Activated naive CD4-positive, alpha-beta T cell (primary cell): ENCODE measurements at places on chromosomes 4 and X.
A peak's percentile ranks its signal among the peaks of the same experiment; 100 is the strongest.

- DNase-seq: no peak
Measured at GRCh38 chr4:181007751-181008150, 1235.5 kb upstream of the TENM3 start.

DNA sequence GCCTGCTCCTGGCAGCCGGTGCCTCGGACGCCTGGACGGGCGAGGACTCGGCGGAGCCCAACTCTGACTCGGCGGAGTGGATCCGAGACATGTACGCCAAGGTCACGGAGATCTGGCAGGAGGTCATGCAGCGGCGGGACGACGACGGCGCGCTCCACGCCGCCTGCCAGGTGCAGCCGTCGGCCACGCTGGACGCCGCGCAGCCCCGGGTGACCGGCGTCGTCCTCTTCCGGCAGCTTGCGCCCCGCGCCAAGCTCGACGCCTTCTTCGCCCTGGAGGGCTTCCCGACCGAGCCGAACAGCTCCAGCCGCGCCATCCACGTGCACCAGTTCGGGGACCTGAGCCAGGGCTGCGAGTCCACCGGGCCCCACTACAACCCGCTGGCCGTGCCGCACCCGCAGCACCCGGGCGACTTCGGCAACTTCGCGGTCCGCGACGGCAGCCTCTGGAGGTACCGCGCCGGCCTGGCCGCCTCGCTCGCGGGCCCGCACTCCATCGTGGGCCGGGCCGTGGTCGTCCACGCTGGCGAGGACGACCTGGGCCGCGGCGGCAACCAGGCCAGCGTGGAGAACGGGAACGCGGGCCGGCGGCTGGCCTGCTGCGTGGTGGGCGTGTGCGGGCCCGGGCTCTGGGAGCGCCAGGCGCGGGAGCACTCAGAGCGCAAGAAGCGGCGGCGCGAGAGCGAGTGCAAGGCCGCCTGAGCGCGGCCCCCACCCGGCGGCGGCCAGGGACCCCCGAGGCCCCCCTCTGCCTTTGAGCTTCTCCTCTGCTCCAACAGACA lies 4.4 kb downstream of the SOD3 start:
- no peak for DNase-seq

GRCh38 chrX:136823175-136823574 lies 42.4 kb upstream of the ARHGEF6 start:
- DNase-seq: no peak

DNA sequence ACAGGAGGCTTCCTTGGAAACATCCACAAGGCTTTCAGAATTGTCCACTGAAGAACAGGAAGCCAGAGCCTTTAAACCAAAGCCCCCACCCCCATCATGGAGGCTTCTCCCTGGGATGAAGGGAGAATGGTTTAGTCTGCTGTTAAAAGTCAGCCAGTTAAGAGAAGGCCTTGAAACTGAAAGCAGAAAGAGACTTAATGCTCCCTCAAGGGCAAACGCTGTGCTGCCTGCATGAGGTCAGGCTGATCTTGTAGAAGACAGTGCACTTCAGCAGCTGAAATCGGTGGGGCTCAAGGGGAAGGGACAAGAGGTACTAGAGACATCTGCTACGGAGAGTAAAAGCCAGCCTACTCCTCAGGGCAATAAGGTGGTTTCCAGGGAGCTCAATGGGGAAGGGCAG lies 69.0 kb downstream of the HPRT1 start:
- DNase-seq: no peak

DNA sequence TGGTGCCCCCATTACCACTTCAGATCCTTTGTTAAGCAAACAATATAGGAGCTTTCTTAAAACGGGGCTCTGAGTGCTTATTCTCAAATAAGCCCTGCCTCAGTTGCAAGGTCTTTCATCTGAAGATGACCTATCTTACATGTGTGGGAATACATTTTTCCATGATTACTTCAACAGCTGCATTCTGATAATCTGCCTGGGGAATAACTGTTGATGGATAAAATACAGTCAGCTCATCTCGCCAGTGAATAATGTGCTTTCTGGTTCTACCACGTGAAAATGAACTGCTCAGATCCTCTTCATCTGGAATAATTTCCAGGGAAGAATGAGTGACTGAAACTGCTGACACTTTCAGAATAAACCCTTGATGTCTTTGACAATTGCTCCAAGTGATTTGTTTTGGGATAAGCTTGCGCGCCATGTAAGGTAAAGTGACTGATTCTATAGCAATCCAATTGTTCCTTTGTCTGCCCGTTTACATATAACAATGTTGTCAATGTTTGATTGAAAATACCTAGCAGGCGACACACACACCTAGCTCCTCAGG lies 161.3 kb downstream of the RTL9 start:
- DNase-seq: no peak

DNA sequence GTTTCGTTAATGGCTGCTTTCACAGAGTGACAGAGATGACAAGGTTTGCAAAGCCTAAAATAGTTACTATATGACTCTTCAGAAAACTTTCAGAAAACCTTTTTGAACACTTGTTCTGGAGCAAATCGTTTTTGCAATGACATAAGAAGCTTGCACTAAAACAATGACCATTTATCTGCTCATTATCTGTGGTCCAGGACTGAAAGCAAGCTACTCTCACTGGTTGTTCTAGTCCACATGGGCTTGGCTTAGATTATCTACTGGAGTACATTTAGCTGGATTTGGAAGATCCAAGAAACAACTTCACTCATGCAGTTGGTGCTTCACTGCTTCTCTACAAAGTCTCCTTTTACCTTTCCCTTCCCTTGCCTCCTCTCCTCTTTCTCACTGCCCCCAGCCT lies 1836.4 kb upstream of the AGA start:
- DNase-seq: no peak

- DNase-seq: no peak
Measured at GRCh38 chrX:41036668-41037326, 48.4 kb upstream of the USP9X start.

- no peak for DNase-seq
Measured at GRCh38 chr4:159232465-159233106, 129.7 kb downstream of the RAPGEF2 start.

- DNase-seq: no peak
Measured at GRCh38 chr4:124181039-124181438, 531.5 kb downstream of the ANKRD50 start.

GRCh38 chrX:20530406-20530921 lies 263.8 kb upstream of the RPS6KA3 start:
- DNase-seq: peak; percentile 6

- DNase-seq: no peak
Measured at GRCh38 chr4:19514276-19515070, 737.2 kb upstream of the SLIT2 start.

DNA sequence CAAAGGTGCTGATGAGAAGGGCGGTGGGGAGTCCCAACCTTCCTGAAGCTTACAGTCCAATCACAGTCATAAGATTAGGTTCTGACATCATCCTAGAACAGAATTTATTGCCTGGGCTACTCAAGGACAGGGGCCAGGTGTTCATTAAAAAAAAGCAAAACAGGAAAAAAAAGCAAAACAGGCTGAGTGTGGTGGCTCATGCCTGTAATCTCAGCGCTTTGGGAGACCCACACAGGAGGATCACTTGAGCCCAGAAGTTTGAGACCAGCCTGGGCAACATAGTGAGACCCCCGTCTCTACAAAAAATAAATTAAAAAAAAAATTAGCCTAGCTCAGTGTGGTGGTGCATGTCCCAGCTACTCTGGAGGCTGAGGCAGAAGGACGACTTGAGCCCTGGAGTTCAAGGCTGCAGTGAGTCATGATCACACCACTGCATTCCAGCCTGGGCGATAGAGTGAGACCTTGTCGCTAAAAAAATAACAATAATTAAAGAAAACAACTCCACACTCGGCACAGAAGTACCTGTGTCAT lies 3.0 kb downstream of the RAB9A start:
- DNase-seq: no peak

DNA sequence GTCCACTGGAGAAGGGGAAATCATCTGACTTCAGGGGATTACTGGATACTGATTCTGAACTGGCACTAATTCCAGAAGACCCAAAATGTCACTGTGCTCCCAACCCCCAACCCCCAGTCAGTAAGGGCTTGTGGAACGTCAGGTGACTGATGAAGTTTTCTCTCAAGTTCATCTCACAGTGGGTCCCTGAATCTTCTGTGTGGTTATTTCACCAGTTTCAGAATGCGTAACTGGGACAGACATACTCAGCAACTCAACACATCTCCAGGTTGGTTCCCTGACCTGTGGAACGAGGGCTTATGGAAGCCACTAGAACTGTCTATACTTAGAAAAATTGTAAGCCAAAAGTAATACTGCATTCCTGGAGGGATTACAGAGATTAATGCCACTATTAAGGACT lies 45.3 kb downstream of the DDX60L start:
- DNase-seq: no peak

DNA sequence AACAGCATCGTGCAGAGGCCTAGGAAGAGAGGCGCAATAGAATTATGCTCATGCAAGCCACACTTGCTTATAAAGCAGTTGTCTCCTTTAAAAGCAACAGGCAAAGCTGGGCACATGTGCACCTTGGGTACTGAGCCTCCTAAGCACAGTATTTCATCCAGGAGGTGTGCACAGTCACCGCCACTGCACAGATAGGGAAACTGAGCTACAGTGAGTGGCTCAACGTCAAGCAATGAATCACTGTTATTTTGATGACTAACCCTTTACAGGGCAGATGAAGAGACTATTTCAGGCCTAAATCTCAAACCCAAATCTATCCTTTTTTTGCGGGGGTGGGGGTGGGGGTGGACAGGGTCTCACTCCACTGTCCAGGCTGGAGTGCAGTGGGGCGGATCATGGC lies 42.3 kb downstream of the BCOR start:
- no peak for DNase-seq

DNA sequence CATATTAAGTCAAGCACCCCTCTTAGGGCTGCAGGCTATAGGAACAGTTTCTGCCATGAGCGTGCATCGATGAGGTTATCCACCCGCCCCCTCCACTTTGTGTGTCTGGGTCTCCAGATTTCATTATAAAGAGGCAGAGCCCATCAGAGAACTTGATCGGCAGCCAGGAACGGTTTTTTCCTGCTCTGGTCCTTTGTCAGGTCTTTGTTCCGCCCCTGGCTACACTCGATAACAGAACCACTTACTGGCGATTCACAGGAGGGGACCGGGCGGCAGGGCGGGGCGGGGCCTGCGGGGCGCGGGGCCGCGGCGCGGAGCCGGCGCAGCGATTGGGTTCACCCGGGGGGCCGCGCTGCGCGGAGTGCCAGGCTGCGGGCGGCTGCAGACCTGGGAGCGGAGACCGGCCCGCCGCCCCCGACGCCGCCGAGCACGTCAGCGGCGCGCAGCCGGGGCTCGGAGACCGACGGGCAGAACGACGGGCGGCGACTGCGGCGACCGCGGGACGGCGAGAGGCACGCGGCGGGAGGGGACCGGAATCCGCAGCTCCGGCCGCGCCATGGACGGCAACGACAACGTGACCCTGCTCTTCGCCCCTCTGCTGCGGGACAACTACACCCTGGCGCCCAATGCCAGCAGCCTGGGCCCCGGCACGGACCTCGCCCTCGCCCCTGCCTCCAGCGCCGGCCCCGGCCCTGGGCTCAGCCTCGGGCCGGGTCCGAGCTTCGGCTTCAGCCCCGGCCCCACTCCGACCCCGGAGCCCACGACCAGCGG lies at the start of gene SLC10A4:
SLC10A4 (plus strand) TSS at position 338 of the 771 bp plus-strand sequence; CDS start at position 557, 219 bp downstream.
- no peak for DNase-seq

- no peak for DNase-seq
Measured at GRCh38 chr4:107380836-107381438, 339.1 kb downstream of the PAPSS1 start.

- DNase-seq: no peak
Measured at GRCh38 chr4:21596521-21596920, 352.1 kb downstream of the KCNIP4 start.

DNA sequence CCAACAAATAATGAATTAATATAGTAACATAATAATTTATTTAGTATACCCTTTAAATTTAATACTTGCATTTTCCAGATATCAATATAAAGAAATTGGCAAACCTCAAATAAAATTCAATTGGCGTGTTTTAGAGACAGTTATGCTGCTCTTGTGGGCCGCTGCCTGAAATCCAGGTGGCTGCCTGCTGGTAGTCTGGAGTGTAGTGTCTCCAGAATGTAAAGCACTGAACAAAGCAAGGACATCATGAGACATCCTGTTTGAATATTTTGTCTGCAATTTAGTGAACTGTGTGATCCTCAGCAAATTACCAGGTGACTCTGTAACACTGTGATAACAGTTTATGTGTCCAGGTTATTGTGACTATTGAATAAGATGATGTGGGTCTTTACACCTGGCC lies 29.9 kb downstream of the ZFP42 start:
- DNase-seq: no peak

- no peak for DNase-seq
Measured at GRCh38 chr4:73508651-73509050, 27.1 kb downstream of the AFM start.

DNA sequence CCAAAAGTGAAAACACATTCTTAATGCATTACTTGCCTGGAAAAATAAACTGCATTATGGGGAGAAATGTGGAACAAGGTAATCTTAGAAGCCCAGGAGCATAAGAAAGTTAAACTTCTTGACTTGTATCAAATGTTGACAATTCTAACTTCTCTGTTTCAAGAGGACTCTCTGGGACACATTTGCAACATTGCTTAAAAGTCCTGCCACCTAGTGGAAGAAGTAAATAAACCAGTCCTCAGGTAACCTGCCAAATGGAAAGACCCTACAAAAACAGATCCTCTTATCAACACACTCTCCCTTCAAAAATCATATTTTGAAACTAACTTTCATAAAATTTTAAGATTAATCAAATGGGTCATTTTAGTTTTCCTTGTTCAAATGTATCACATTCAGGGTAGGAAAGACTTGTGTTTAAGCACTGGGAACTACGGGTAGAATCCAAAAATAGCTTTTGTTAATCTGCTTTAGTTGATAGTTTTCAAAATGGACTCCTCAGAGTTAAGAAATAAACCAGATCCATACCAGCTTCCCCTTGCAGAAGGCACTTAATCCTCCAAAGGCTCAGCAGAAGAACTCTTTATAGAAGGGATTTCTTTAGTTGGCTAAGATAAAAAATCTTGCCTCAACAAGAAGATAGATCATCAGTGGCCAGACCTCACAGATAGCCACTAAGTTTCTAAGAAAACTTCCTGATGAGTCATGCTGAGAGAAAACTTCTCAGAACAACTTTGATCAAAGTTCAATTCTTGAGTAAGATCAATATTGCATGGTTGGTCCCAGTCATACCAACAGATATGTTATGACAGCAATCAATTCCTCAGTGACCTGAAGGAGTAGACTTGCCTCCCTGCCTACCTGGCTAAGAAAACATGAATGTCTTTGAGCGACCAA lies 141.7 kb downstream of the HHIP start:
- DNase-seq: no peak

- DNase-seq: no peak
Measured at GRCh38 chr4:120591038-120591437, 331.5 kb downstream of the PRDM5 start.

DNA sequence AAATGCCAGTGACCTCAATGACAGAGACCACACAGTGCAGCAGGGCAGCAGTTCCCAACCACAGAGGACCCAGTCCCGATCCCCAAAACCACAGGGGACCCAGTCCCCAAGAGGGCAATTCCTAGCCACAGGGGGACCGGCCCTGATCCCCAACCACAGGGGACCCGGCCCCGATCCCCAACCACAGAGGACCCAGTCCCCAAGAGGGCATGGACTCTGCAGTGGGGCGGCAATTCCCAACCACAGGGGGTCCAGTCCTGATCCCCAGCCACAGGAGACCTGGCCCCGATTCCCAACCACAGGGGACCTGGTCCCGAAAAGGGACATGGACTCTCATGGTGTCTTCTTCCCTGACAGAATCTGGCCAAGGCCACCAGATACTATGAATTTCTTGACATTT lies 136.3 kb downstream of the AFAP1 start:
- no peak for DNase-seq
